Foreskin melanocyte (primary cell): ENCODE measurements at places on chromosomes 5 and 9.

DNA sequence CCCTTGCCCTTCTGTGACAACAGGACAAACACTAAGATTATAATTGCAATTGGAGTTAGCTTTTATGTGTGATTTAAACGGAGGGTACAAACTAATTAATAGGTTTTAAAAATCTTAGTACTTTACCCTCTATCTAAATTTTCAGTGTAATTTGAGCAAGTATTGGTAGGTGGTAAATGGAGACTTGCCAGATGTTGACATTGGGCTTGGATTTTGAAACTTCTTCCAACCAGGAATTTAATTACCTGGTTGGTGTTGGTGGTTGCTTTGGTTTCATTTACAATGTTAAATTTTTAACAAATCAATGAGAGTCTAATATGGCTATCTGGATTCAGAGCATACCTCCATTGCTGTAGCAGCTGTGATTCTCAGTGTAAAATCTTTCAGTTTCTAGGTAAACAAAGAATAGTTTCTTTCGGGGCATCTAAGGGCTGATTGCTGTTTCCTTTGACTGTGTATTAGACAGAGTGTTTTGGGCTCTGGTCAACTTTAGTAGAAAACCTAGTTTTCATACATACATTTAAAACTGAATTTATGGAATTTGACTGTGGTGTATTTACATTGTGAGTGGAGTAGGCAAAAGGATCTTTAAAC is 1.9 kb downstream of the DAPK1 start:
- no peak for DNase-seq

GRCh38 chr5:54889826-54890225 is 95.6 kb downstream of the ESM1 start:
- peak; percentile 73 for DNase-seq

GRCh38 chr9:37528652-37529471 is 43.1 kb downstream of the POLR1E start:
- no peak for DNase-seq

DNA sequence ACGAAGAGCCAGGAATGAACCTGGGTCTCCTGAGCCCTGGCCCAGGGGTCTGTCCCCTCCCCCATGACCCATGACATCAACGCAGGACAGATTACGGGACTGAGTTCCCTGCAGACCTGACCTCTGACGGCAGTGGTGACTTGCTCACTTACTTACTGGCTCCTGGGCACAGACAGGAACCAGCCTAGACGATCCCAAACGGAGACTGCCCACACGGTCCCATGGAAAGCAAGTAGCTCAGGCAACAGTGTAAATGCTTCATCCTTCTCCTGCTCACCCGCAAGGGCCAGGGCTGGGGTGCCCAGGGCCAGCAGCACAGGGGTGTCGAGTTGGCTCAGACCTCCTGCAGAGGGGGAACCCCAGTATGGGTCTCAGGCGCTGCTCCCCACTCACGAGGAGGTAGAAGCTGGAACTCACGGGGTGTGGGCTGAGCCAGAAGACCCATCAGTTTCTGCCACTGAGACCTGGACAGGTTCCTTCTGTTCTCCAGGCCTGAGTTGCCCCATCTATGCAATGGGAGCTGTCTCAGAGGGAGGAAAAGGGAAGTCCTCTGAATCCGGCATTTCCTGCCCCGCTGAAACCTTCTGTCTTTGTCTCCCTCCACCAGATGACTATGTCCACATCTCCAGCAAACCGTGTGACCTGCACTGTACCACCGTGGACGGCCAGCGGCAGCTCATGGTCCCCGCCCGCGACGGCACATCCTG is 5.6 kb downstream of the ADAMTSL2 start:
- no peak for DNase-seq

- DNase-seq = no peak
Measured at GRCh38 chr5:156694598-156694997, 155.5 kb upstream of the PPP1R2B start.

- no peak for DNase-seq
Measured at GRCh38 chr9:116087246-116087645, 66.3 kb upstream of the PAPPA start.

DNA sequence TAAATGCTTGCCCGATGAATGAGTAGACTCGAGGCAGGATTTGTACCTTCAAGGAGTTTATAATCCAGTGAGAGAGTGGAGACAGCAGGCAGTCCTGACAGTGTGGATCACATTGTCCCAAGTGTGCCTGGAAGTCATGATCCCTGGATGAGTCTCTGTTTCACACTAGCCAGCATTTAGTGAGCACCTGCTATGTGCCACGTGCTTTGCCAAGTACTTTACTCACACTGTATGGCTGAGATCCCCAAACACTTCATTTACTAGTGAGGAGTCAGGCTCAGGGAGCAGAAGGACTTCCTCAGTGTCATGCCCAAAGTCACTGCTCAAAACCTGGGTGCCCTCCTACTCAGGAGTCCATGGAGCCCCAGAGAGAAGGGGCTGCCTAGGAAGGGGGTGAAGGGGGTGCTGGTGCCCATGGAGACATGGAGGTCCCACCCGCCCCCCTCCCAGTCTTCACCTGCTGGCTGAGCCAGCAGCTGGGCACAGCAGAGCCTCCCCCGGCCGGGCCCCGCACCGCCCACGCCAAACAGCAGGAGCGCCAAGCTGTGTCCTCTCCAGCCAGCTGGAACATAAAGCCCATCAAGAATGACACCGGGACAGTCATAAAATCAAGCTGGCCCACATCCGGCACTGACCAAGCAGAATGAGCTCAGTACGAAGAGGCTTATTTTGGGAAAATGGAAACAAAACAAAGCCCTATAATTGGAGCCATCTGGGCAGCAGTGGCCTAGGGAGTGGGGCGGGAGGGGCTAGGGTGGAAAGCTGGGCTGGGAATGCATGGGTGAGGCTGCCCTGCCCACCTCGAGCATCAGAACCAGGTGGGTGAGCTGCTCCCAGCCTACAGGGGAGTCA is 10.6 kb downstream of the LAMC3 start:
- DNase-seq = no peak

GRCh38 chr5:29054694-29055093 is 2016.3 kb upstream of the CDH9 start:
- no peak for DNase-seq

- DNase-seq = no peak
Measured at GRCh38 chr9:68739621-68740174, 34.7 kb downstream of the PIP5K1B start.

DNA sequence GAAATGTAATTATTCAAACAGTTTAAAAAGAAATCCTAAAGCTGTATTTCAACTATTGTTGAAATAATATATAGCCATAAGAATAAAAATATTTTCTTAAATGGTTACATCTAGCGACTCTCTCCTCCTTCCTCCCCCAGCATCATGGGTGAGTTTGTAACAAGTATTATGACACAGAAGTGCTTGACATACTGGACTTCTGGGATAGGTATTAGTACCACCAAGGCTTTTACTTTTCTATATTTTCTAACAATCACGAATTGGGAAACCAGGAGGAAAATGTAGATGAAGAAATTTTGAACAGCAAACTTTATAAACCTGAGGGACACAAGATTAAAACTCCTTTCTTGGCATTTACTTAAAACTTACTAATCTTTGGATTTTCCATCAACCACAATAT is 4.4 kb downstream of the RORB start:
- DNase-seq = no peak

DNA sequence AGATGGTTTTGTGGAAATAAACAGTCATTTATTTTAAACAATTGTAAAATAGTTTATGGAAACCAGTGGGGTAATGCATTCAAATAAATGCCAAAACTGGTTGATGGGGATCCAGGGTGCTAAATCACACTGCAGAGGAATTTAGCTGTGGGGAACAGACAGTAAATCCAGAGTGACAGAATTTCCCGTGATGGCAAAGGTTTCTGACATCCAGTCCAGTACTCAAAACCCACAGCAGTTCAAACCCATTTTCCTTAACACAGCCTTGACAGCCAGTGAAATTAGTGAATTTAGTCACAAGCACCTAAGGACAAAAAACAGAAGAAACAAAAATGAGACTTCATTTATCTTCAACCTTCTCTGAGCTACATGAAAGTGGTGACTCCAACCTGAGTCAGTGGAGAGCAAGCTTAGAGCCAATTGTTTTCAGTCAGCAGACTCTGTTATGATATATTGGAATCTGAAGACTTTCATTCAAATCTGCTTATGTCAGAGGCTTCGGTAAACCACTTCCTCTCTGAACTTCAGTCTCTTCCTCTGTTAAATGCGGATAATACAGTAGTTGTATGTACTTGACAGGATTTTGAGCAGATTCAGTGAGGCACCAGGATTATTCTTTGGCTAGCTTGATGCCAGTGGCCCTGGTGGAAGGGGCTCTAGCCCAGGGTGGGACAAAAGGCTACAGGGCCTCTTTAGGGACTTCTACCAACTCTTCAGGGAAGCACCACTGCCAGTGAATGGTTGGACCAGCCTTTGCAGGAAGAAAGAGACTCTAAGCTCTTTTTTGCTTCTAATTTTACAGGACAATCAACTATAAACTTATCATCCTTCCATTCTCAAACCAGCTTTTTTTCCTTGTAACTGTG is 185.3 kb downstream of the MAPKAP1 start:
- DNase-seq = peak; percentile 96

DNA sequence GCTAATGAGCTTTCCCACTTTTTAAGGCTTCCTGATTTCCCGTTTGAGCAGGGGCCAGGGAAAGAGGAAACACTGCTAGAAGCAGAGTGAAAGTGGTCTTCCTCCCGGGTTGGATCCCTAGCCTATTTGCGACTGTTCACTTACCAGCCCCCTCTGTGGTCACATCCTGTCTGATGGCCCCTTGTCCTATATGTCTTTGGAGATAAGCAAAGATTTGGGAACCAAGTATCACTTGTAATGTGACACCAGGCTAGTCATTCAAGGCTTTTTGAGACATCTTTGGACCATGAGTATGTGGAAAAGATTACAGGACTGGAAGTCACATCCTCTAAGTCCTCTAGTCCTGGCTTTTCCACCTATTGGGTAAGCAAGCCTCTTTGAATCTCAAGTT is 6.1 kb downstream of the DNAJB5 start:
- DNase-seq = no peak

DNA sequence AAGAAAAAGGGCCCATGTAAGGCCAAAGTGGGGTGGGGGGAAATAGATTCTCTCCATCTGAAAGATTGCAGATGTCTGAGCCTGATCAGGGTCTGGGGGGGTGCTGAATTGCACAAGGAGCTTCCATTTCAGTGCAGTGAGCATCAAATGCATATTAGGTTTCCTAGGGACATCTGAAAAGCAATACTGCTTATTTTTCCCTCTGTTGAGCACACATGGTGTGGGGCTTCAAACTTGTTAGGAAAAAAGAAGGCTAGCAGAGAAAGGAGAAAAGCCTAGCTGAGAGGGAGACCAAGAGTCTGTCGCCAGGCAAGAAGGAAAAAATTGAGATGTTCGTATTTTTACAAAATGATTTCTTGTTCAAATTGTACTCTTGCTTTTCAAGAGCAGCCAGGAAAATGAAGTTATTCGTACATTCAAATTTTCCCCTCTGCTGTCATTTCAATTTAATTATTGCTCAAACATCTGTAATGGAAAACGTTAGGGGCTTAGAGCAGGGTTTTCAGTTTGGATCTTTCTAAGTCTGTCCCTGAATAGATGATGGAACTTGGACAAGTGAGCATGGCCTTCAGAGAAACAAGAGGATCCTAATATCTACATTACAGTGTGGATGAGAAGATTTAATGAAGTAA is 191.9 kb upstream of the GAS1 start:
- DNase-seq = no peak

DNA sequence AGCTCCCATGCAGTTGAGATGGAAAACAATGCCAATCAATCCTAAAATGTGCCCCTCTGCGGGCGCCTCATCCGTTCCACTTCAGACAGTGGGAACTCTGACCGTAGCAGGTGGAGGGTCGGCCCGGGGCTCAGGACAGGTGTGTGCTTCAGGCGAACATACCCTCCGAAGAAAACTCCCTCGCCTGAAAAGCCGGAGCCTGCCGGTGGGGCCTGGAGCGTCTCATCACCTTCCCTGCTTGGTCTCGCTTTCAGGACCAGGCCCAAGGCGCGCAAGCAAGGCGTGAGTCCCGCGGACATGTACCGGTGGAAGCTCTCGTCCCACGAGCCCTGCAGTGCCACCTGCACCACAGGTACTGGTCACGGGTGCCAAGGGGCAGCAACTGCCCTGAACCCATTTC is 26.4 kb downstream of the ADAMTSL2 start:
- DNase-seq = no peak

DNA sequence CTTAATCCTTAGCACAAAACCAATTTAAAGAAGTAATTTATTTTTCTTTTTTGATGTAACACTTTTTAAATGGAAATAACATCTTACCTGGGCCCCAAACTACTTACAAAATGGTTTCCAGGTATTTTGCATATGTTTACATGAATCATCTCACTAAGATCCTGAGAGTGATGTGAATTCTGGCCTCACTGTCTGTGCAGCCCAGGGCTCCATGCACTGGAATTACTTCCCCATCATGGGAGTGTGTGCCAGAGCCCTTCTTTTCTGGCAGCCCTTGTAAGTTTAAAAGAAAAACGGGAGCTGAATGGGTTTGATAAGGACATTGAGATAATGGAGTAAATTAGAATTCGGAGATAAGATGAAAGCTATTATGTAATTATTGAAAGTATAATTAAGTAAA is 12.2 kb upstream of the F2R start:
- no peak for DNase-seq

GRCh38 chr5:150567031-150567717 is 59.2 kb downstream of the NDST1 start:
- no peak for DNase-seq

DNA sequence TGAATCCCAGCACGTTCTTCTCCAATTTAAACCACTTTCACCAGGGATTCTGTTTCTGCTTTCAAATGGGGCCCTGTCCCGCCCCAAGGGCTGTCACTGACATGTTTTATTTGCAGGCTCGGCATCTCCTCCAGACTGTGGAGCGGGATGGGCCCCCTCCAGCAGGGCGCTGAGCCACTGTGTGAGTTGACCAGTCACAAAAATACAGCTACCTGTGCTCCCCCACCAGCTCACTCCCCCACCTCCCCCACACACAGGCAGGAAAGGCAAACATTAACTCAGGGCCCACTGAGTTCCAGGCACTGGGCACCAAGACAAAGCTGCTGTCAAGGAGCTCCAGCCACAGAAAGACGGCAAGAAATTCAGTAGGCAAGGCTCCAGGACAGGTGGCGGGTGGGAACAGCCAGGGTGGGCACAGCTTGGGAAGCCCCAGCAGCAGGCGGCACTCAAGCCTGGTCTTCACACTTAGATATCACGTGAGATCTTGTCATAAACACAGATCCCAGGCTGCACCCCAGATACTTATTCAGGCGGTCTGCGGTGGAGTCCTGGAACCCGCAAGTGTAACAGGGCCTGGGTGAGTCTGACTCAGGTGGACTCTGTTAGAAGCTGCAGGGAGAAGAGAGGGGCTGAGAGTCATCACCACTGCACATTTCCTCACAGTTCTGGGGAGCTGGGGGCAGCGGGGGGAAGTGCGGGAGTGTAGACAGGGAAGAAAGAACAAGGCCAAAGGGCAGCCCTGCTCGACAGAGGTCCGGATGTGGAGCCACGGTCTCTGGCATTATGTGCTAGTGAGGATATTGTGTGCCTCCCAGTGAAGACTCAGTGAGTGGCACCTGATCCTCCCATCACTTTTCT is 44.7 kb downstream of the OR2V1 start:
- no peak for DNase-seq

DNA sequence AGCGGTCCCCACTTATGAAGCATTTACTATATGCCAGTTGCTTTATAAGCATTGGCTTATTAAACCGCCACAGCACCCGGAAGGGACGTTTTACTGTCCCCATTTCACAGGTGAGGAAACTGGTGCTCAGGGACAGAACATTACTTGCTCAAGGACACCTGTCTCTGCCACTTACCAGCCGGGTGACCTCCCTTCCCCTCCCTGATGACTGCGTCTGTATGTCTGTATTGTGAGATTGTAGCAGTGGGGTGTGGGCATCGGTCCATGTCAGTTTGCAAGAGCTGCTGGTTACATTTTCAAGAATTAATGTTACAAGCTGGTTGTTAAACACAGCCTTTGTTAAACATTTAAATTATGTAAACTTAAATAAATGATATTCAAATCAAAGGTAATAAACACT is 77.6 kb upstream of the LMX1B start:
- DNase-seq = no peak
